Hematopoietic multipotent progenitor cell treated with erythropoietin and hydrocortisone succinate and interleukin-3 and kit ligand, for 4 days (in vitro differentiated cells): ENCODE measurements at places on chromosomes 6 and 20.

DNA sequence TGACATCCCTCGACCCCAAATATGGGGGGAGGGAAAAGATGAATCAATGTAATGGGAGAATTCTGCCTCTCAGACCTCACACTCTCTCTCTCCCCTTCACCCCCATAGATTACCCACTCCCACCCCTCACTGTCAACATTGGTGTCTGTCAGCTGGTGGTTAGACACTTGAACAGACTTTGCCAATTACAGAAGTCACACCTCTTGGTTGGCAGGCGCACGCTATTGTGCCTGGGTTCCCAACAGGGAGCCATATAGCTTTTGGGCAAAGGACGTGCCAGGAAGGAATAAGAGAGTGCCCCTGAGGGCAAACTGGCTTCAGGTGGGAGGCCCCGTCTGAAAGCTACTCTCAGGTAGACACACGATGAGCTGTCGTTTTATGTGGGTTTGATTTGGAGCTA lies 54.1 kb upstream of the FYN start:
- DNase-seq: no peak

- no peak for DNase-seq
Measured at GRCh38 chr6:170227996-170228945, 62.6 kb downstream of the DLL1 start.

- no peak for DNase-seq
Measured at GRCh38 chr20:63418617-63419016, 53.8 kb downstream of the KCNQ2 start.

DNA sequence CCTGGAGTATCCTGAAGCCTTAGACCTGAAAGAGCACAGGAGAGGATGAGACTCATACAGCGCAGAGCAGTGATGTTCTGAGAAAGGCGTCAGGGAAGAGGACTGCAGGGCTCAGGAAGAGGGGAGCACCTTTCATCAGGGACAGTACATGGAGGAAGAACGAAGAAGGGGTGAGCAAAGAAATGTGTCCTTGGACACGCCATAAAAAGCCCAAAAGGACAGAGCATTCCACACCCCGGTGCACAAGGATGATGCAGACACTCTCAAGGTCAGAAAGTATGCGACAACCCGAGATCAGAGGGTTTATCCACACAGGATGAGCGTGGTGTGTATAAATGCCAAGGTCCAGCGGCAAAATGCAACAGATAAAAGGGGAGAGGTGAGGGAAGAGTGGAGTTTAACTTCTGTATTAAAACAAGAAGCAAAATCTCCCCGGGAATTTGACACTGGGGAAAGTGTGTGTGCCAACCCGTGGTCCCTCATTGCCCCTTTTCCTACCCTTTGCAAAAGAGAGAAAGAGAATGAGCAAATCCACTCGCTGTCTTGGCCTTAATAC lies 64.4 kb downstream of the SLC23A2 start:
- DNase-seq: no peak

DNA sequence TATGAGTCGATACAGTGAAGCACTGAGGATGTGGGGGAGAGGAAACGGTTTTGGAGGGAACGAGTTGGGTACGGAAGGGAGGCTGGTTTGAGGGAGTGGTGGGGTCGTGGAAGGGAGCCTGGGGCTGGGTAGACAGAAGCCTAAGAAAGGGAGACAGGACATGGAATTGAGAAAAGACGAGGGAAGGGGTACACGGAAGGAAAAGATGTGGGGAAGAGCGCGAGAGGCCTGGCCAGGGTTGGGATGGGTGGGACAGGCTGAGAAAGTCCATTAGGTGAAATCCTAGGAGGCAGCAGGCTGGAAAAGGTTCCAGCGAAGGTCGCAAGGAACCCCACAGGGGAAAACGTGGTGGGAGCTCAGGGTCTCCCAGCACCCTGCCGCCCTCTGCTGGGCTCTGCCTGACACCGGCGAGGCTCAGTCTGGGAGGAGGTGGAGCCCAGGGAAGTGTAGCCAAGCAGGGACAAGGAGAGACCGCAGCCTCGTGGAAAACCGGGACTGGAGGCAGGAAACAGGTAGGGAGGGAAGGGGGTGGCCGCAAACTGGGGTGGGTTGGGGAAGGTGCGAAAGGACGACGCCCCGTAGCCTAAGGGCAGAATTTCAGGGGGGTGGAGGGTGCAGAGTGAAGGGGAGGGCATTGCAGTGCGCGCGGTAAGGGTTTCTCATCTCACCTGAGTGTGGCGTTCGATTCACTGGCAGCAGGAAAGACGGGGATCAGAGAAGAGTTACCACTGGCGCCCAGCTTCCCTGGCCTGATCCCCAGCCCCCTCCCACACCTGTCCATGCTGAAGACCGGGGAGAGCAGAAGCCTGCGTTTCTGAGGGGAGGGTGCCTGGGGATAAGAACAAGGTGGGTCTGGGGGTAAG lies 4.3 kb downstream of the GABBR1 start:
- DNase-seq: peak; percentile 78

DNA sequence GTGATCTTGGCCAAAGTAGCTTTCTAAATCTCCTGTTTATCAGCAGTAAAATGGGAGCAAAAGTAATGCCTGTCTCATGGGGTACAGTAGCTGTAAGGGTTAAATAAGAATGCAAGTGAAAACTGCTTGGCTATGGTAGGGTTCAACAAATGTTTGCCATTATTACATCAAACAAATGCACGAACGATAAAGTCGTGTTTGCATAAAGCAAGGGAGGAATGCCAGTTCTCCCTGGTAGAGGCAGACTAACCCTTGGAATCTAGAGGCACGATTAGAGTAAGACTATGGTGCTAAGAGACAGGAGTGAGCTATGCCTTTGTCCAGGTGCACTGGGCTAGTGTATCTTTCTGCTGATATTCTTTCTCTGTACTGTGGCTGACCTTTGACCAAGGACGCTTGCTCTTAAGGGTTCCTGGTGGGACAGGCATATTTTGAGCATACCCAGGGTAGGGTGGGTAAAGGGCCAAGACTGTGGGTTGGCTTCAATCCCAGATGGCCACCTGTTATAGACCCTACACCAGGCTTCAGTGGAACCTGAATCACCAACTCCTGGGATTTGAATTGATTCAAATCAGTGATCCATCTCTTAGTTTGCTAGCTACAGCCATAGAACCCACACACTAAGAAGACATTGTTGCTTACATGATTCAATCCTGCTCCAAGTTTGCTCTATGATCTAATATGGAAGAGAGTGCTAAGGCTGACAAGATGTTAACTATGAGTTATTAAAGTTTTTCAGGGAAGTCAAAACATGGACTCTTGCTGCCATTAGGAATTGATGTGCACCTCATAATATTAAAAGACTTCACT lies 139.9 kb downstream of the CCDC170 start:
- DNase-seq: no peak

DNA sequence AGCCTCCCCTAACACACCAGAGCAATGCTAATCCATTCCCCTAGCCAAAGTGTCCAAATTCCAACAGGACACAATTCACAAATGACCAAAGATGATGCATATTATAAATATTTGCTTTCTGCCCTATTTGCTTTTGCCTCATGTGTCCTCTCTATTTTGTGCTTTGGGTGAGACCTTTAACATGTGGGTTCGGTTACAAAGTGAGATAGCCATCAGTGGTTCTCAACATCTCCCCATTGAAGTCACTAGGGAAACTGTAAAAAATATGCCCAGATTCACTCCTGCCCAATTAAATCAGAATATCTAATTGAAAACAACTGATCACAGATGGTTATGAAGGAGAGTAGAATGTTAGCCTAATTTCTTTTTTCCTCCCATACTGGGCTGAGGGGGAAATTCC lies 159.2 kb downstream of the MTFR2 start:
- DNase-seq: no peak

- DNase-seq: no peak
Measured at GRCh38 chr6:153767127-153767526, 271.9 kb upstream of the OPRM1 start.

DNA sequence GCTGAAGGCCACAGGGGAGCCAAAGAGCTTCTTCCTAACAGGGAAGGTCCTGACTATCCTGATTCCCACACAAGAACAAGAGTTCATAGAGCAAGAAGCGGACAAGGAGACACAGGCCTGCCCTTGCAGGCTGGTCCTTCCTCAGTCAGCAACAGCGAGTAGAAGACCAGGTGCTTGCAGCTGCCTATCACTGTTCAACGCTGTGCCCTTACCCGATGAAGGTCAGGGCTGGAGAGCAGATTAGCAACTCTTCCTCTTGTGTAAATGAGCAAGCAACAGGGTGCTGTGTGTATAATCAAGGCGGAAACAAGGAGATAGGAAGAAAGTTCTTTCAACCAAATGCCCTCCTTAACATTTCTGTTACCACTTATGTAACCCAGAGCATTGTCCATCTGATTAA lies 115.3 kb upstream of the SPACA1 start:
- no peak for DNase-seq

DNA sequence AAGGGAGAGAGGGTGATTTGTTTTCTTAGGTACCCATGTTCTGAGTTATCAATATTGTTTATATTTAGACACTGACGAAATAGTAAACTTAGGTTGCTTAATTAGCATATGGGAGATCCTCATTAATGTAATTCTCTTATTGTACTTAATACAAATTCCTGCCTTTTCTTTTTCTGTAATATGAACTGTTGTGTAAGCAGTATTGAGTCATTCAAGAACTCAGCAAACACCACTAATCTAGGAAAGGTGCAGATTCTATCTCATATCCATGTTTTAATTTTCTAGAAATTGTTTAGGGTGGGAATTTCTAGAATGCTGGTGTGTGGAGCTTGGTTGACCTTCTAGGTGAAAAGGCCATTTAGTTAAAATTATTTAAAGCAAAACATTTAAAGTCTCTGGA lies 216.0 kb downstream of the ZFAND3 start:
- DNase-seq: no peak

DNA sequence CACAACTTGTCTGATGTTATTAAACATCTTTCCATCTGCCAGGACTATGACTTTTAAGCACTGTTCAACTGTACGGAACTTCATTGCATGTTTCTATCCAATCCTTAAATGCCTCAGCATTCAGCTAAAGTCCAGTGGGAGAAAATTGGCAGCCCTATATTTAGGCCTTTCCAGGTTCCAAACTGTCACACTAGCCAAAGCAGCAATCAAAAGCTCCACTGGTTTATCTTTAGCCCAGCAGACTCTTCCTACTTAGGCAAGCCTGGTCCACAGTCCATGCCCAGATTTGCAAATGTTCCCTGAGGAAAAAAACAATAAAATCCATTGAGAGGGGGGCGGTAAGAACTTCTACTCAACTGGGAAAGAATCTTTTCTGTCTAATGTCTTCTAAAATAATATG lies 349.1 kb upstream of the GJE1 start:
- no peak for DNase-seq

- peak; percentile 38 for DNase-seq
Measured at GRCh38 chr6:34278833-34279232, 30.0 kb upstream of the SMIM29 start.

DNA sequence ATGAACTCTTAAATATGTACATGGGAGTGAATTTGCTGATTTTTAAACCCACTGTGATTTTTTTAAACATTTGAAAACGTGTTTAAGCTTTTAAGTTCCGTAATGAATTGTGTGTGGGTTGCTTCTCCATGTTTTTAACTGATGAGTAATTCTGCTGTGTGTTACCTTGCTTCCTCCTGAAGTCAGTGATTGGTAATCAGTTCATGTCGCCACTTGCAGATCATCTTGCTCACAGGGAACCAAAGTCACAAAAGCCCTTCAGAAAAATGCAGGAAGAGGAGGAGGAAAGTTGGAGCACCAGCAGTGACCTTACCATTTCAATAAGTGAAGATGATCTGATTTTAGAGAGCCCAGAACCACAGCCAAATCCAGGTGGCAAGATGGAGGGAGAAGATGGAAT lies 36.7 kb downstream of the KIZ start:
- DNase-seq: no peak

GRCh38 chr6:111423055-111423633 lies 59.9 kb downstream of the REV3L start:
- peak; percentile 27 for DNase-seq

DNA sequence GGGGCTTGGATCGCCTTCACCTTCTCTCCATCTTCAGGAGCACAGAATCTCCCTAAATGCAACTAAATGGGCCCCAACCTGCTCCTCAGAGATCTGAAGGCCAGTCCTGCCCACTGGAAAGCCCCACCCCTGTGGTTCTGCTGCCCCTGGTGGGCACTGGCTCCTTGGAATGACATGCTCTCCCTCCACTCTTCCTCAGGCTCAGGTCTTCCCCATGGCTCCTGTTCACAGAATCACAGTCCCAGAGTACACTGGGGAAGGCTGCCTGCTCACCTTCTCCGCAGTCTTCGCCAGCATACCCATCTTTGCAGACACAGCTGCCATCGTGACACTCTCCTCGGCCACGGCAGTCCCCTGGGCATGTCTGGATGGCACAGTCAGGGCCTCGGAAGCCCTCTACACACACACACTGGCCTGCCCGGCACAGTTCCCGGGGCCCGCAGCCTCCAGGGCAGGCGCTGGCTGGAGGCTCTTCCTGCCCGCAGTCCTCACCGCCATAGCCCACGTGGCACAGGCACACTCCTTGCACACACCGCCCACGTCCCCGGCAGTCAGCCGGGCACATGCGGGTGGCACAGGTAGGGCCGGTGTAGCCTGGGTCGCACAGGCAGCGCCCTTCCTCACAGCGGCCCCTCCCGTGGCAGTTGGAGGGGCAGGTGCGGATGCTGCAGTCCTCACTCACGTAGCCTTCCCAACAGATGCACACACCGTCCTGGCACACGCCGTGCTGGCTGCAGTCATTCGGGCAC lies 13.6 kb downstream of the TNXB start:
- no peak for DNase-seq

DNA sequence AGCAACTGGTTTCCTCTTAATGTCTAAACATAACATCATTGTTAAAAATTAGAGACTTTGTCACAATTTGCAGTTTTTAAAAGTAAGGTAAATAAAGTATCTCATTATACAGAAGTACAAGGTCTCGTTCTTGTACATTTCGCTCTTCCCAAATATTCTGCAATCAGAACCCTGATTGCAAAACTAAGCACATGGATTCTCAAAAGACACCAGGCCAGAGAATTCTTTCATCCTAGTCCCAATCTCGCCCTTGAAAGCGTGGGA lies 355 bp upstream of the AKAP7 start:
- DNase-seq: no peak

DNA sequence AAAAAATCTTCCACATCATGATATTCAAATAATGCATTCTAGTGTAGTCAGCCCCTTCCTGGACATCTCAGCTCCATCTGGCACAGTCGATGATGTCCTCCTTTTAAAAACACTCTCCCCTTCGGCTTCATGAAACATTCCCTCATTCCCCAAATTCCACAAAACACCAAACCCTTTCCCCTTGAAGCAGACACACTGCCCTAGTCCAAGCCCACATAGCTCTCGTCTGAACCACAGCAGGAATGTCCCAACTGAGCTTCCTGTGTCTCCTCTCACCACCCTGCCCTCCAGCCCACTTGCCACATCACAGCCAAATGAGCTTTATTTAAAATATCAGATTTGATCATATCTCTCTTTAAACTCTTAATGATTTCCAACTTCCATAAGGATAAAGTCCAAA lies 106.4 kb upstream of the CARMIL1 start:
- DNase-seq: peak; percentile 31

GRCh38 chr20:60143261-60143842 lies 185.1 kb downstream of the CDH26 start:
- no peak for DNase-seq

- DNase-seq: peak; percentile 54
Measured at GRCh38 chr6:145015739-145016558, 719.4 kb downstream of the EPM2A start.
